Renal pelvis (tissue), 12 donors: ENCODE measurements at places on chromosomes 5 and 9. TPM values are rescaled to one million over a fixed set of nuclear protein-coding genes. Genes with fewer than 3 reads are reported as not detected.

- DNase-seq = no peak
Observed at GRCh38 chr5:153489611-153490010, 859 bp upstream of the GRIA1 start.

DNA sequence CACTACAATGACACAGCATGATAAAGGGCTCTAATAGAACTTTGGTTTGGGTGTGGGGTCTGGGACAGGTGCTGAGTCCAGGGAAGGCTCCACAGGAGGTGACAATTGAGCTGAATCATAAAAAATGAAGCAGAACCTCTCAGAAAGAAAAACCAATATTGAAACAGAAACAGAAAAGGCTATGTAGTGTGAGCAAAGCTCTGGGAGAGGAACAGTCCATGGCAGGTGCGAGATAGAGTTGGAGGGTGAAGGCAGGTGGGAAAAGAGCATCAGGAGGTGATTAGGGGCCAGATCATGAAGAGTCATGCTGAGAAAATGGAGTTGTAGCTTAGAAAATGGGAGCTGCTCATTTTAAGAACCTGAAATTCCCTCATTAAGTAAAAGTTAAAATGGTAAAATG, 164.9 kb downstream of the KCTD16 start:
- DNase-seq = no peak

GRCh38 chr9:95979446-95979845, 104.0 kb downstream of the ERCC6L2 start:
- no peak for DNase-seq

DNA sequence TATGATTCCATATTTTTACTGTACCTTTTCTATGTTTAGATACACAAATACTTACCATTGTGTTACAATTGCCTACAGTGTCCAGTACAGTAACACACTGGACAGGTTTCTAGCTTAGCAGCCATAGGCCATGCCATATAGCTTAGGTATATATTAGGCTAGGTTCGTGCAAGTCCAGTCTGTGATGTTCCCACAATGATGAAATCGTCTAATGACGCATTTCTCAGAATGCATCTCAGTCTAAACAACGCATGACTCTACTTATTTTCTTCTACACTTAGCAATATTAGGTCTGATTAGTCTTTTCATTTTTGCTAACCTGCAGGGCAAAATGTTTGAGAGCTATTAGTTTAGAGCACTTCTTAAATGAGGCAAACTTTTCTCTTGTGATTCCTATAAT, 22.7 kb downstream of the OR2S2 start:
- DNase-seq = no peak

GRCh38 chr5:16615741-16616535, 859 bp downstream of the RETREG1 start:
- DNase-seq = no peak

GRCh38 chr9:135902655-135903357, 4.5 kb downstream of the CAMSAP1 start:
- no peak for DNase-seq

The MEGF10 gene
- 0.83 TPM for polyA plus RNA-seq

The SHC3 gene
- polyA plus RNA-seq = 2.3 TPM

The NME5 gene
- polyA plus RNA-seq = 26.5 TPM

The ANKRD18A gene
- 3.9 TPM for polyA plus RNA-seq
